ENCODE measurements at places on chromosomes 11 and 22.

DNA sequence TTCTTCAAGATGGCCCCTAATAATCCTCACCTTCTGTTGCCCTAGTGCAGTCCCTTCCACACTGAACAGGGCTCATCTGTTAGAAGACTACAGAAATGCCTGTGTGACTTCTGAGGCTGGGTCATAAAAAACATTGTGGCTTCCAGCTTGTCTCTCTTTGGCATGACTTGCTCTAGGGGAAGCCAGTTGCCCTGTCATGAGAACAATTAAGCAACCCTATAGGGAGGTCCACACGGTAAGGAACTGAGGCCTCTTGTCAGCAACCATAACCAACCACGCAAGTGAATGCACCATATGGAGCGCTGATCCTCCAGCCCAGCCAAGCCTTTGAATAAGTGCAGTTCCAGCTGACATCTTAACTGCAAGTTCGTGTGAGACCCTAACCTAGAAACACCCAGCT lies 2.6 kb downstream of the LIPT2 start:
- no peak for DNase-seq

DNA sequence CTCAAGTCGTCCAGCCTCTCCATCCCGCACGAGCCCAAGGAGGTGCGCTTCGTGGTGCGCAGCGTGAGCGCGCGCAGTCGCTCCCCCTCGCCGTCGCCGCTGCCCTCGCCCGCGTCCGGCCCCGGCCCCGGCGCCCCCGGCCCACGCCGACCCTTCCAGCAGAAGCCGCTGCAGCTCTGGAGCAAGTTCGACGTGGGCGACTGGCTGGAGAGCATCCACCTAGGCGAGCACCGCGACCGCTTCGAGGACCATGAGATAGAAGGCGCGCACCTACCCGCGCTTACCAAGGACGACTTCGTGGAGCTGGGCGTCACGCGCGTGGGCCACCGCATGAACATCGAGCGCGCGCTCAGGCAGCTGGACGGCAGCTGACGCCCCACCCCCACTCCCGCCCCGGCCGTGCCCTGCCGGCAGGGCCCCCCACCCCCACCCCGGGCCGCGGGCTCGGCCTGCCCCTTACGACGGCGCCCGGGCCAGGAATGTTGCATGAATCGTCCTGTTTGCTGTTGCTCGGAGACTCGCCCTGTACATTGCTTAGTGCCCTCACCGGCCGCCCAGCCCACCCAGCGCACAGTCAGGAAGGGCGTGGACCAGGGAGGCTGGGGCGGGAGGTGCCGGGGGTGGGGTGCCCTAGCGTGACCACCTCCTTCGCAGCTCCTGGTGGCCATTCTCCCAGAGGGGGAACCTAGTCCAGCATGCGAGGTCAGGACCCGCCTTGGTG lies 6.9 kb upstream of the ACR start:
- DNase-seq = no peak

- DNase-seq = no peak
Observed at GRCh38 chr11:23236826-23237555, 376.7 kb upstream of the CCDC179 start.

GRCh38 chr11:134532921-134533421 lies 120.9 kb upstream of the B3GAT1 start:
- no peak for DNase-seq

- DNase-seq = no peak
Observed at GRCh38 chr11:66700337-66700736, 22.6 kb upstream of the RBM4B start.

DNA sequence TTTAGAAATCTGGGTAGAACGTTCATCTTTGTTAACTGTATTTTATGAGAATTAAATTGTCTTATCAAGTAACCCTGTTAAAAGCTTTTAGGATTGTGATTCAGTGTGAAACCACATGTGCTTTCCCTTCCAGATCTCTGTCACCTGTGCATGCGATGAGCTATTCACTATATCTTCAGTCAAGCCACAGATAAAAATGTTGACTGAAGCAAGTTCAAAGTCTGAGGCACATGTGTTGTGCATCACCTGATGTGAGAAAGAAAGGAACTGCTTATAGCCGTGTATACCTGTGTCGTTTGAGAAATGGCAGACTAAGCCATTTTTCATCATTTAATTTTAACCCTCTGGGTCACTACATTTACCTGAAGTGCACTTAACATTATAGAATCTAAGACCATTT lies 1088.9 kb upstream of the TENM4 start:
- DNase-seq = no peak

- DNase-seq = no peak
Observed at GRCh38 chr11:60777572-60777971, 7.6 kb upstream of the MS4A10 start.

DNA sequence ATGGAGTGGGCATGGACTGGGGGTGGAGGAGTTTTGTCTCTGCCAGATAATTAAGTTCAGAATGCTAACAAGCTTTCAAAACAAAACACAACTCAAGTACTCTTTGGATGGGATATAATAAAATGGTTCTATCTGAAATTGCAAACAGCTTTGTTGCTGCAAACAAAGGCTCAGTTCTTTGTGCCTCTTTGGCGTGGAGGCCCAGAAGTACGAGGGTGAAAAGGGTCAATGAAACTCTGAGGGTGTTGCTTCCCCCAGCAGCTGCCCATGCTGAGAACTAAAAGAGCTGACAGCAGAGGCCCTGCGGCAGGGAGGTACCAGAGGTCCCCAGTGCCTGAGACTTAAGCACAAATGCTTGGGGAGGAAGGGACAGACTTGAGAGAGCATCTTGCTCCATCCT lies 26.5 kb upstream of the IGSF22 start:
- DNase-seq = no peak

DNA sequence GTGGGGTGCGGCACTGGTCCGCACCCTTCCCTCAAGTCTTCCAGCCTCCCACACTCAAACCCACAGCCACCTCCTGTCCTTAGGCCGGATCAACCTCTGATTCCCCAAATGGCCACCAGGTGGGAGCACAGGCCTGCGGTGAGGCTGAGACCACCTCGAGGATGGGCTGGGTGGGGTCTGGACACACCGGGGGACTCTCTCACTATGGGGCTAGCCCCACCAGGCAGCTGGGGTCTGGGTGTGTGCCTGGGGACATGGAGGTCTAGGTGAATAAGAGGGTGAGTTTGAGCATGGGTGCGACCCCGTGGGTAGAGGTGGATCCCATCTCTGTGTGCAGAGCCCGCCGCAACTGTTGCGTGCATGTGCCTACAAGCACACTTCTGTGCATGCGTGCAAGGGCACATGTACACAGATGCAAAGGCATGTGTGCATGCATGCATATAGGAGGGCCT lies 32.6 kb downstream of the MYO18B start:
- DNase-seq = no peak

- DNase-seq = no peak
Observed at GRCh38 chr22:33823552-33823951, 96.7 kb downstream of the LARGE1 start.

- DNase-seq = no peak
Observed at GRCh38 chr11:2393111-2393868, 7.3 kb upstream of the TSSC4 start.

DNA sequence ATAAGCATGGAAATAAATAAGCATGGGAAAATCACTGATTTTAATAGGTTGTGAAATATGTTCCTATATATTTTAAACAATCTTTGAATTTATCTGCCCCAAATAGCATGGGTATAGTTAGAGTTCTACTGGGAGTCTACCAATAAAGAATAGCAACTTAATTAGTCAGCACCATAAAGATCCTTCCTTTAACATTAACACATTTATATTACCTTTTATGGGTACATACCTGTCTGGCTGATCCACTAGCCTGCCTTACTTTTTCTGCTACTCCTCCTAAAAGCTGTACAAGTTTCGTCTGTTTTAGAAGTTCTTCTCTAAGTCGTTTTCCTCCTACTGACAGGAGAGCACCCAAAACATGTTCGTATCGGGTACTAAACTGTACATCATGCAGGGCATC lies 39.8 kb upstream of the RPS13 start:
- DNase-seq = no peak

- DNase-seq = no peak
Observed at GRCh38 chr11:130145975-130146776, 13.4 kb upstream of the ST14 start.

DNA sequence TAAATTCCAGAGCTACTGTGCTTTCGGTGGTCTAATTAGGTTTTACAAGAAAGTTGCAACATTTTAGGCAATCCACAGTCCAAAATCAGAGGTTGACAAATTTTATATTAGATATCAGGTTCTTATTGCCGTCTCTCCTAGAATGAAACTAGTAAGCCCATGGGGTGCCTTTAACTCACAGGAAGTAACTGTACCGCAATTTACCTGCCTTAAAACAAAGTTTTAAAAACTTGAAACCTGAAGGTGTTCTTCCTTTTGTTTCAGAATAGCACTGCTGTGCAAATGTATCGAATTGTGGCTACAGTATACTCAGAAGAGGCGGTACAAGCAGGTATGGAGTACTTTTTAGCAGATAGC lies 77.2 kb downstream of the PISD start:
- peak; percentile 14 for DNase-seq

GRCh38 chr11:27705873-27706820 lies 5.9 kb upstream of the BDNF start:
- no peak for DNase-seq

DNA sequence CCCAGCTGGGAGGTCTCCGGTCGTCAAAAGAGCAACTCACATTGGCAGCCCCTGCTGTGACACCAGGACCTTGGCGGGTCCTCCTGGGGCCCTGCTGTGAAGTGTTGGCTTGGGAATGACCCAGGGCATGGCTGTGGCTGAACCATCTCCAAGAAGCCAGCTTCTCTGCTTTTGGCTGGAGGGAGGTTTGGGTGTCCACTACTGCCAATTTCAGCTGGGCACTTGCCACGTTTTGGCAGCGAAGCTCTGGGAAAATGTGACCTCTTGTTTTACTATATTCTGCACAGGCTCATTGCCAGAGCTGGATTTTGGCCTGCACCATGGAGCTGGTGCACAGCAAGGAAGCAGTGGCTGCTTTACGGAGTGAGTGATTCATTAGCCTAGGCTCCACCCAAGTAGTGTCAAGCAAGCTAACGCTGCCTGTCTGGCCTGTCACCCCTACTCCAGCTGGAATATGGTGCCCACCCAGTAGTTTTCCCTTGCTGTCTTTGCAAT lies 24.3 kb upstream of the SMCO4 start:
- DNase-seq = no peak

DNA sequence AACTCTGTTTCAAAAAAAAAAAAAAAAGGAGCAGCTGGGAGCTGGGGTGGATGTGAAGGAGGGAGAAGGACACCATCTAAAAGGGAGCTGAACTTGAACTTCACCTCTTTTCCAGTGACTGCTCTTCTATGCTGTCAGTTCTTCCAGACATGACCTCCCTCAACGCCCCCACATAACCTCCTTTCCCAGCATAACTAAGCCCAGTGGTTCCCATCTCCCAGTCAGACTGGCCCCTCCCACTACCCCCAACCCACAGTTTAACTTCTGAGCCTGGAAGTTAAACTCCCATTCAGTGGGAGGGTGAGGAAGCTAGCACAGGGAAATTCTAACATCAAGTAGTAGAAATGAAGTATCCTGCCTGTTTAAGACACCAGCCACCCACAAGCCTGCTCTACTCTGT lies 1.8 kb downstream of the ARHGAP1 start:
- no peak for DNase-seq

DNA sequence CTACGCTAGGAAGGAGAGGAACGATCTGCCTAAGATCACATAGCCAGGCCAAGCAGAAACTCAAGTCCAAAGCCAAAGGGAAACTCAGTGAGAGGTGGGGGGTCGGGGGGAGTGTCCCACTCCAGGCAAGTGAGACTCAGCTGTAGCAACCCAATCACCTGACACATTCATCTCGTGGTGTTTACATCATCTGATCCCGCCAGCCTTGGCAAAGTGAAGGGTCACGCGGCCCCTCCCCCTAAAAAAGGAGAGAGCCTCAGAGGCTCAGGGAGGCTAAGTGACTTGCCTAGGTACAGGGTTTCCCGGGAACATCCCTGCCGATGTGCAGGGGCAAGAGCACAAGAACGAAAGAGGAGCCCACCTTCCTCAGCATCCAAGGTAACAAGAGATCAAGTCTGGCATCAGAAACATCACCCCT lies 21.5 kb downstream of the MYH9 start:
- no peak for DNase-seq

Measured in CD4-positive, alpha-beta T cell treated with Interleukin-4 for 4 hours (primary cell).